ENCODE measurements at places on chromosomes 3 and 15.

GRCh38 chr3:115758076-115758763 lies 134.9 kb downstream of the GAP43 start:
- DNase-seq: no peak

GRCh38 chr3:186094271-186094670 lies 14.6 kb downstream of the ETV5 start:
- DNase-seq: no peak

DNA sequence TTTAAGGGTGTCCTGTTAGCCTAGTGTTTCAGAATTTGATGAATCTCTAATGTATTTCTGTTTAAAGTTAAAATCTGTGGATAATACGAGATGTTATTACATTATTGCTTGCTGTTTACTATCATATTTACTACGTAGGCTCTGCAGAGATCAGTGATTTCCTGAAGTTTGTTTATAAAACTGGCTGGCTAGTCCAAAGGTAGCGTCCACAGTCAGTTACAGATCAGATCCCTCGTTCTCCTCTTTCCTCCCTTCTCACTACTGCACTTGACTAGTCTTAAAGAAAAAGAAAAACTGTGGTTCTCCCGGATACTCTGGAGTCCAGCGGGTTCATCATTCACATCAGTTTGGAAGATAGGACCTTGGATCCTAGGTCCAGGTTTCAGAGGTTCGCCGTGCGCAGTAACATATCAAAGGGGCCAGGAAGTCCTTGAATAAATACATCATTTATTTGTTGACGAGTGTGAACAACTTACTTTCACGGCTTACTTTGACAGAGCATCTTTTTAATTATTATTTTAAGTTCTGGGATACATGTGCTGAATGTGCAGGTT lies 35.9 kb downstream of the ASB7 start:
- DNase-seq: no peak

DNA sequence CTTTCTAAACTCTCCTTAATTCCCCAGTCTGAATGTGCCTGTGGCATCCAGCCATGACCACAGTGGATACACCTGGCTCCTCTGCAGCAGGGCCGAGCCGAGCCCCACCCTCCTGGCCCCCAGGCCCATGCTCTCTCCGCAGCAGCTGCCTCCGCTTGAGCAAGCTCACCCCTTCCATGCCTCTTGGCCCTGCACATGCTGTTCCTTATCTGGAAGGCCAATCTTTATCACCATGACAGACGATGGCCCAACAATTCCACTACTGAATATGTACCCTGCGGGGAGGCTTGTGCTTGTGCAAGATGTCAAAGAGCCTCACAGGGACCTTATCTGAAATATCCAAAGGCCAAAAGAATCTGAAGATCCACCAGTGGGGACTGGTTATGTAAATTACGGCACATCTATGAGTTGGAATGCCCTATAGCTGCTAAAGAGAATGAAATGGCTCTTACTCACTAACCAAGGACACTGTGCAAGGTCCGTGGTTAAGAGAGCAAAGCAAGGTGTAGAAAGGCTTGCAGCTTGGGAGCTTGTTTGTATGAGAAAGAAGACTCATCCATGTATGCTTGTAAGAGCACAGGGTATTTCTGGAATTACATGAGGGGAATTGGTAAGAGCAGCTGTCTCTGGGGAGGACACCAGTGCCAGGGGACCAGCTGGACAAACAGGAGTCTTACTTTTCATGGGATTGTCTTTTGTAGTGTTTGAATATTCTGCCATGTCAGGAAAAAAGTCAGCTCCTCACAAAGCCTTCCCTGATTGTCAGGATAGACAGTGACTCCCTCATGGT lies 55.2 kb downstream of the WNT7A start:
- no peak for DNase-seq

- no peak for DNase-seq
These were observed at the start of gene RYR3 for GRCh38 chr15:33310481-33311311. RYR3 (plus strand) TSS chr15:33310967; CDS start chr15:33311046, 79 bp downstream.

DNA sequence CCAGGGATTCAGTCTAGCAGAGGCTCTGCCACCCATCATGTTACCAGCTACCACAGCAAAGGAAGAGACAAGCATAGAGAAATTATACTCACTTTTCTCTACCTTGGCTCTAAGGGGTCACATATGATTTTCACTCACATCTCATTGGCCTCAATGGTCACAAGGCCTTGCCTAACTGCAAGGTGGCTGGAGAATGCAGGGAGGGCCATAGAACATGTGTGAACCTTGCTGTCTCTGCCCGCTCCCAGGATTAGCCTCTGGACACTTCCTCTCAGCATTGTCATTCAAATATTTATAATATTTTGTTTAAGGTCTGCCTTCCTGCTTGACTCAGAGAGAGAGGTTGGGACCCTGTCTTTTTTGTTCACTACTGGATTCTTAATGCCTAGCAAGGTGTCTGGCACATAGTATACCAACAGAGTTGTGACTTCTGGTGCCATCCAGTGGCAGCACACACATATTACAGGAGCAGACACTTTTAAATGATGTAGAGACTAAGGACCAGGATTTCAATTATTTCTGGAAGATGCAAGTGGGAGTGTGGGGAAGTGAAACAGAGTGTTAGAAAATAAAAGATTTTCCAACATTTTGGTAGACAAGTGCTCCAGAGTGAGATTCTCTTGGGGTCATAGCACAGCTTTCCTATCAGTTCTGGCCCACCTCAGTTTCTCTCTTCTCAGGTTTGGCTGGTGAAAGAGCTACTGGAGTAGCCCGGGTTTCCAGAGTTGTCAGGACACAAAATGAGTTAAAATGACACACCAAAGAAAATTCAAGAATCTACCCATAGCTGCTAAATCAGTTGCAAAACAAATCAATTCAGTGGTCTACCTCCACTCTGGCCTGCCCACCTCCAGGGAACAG lies 119.0 kb upstream of the RASGRP1 start:
- no peak for DNase-seq

- DNase-seq: no peak
These were observed 643 bp downstream of the CDAN1 start for GRCh38 chr15:42736178-42736792.

- DNase-seq: no peak
These were observed 12.5 kb upstream of the FBLN2 start for GRCh38 chr3:13536432-13536831.

DNA sequence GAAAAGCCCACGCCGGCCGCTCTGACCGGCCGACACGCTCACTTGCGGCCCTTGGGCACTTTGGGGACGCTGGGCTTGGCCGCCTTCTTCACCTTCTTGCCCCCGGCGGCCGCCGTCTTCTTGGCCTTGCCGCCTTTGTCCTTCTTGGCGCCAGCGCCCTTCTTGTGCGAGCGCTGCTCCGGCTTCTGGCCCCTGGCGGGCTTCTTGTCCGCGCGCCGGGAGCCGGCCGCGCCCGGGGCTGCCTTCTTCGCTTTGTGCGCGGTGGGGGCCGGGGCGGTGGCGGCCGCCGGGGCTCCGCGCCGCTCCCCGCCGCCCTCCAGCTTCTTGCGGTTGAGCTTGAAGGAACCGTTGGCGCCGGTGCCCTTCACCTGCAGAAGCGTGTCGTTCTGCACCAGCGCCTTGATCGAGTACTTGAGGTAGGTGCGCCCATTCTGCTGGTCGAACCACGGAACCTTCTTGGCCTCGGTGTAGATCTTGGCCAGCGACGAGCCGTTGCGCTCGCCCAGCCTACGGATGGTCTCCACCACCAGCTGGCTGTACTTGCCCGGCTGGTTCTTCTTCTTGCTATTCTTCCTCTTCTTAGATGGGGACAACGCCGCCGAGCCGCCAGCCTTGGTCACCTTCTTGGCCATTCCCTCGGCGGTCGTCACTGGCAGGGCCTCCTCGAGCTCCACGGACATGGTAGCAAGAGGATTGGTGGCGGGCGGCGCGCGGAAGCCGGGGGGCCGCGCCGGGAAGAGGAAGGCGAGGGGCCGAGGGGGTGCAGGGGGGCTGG lies 36.7 kb downstream of the HMCES start:
- DNase-seq: no peak

DNA sequence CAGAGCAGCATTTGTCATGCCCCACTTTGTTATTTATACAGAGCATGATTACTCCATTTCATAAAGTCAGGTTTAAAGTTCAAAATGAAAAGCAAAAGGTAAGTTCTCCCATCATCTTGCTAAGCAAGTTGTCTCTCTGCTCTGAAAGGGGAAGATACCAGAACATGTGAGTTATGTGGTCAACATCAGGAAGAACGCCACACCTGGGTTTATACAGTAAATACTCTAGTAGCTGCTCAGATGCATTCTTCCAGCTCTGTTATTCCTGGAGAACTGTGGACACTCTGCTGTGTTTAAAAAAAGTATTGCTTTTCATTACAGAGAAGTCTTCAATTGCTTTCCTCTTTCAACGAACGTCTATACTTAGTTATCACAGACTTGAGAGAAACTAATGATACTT lies 145.7 kb downstream of the PLCL2 start:
- no peak for DNase-seq

DNA sequence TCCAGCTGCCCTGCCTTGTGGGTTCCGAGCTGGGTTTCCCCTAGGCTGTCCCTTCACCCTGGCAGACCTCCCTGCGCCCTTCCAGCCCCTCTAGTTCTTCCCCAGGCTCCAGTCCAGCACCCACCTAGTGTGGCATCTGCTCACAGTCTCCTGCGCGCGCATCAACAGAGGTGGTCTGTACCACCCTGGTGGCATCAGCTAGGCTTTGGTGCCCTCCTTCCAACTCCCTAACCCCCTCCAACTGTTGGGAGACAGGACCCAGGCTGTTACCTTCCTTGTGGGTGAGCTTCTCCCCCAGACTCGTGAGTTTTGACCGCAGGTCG lies 8.0 kb downstream of the CALML4 start:
- no peak for DNase-seq

GRCh38 chr15:79562403-79562815 lies 130.3 kb downstream of the MINAR1 start:
- DNase-seq: no peak

DNA sequence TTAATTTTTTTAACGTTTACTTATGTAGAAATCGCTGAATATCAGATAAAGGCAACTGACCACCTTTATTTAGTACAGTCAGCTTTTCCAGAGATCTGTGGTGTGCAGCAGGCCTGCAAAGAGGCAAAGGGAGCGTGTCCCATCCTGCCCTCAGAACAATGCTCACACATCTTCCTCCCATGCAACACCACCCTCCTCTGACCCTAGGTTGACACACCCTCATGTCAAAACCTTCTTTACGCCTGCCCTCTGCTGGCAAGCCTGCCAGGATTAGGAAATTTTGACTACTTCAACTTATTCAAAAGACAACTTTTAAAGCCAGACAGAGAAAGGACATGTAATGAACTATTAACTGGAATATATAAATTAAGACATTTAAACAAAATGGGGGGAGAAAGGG lies 513.7 kb downstream of the FOXP1 start:
- no peak for DNase-seq

DNA sequence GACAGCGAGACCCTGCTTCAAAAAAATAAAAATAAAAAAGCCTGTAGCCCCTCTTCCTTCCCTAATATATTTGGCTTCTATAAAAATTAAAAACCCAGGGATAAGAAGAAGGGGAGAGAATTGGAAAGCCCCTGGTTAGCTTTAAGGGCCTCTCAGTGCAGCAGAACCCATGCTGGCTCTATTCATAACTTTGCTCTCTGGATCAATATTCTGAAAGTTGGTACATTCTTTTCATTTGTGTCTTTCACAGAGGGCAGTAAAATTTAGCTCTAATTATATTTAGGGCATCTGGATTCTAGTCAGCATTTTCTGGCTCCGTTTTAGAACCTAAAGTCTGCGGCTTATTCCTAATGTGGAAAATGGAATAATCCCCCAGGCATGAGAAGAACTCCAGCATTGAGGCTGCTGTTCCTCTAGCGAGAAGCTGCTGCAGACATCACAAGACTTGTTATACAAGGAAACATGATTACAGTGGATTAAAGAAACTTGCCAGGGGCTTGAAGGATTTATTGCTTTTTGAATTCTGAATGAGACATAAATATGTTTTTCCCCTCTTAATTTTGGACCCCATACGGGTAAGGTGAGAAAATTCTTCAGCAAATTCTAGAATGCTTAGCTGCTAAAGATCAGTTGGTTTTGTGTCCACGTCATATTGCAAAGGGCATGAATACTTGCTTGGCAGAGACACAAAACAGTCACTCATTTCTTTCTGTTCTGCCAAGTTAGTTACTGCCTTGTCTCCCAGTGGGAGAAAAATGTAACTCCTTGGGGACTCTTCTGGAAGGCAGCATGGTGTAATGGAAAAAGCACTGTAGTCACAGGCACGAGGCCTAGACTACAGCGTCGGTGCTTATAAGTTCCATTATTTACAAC lies 177.7 kb downstream of the VGLL4 start:
- DNase-seq: no peak

- DNase-seq: no peak
These were observed 128.9 kb downstream of the LPP start for GRCh38 chr3:188282871-188283270.

- no peak for DNase-seq
These were observed 24.8 kb upstream of the MBNL1 start for GRCh38 chr3:152243721-152244516.

- no peak for DNase-seq
These were observed 94.8 kb upstream of the FEZF2 start for GRCh38 chr3:62467966-62468722.

DNA sequence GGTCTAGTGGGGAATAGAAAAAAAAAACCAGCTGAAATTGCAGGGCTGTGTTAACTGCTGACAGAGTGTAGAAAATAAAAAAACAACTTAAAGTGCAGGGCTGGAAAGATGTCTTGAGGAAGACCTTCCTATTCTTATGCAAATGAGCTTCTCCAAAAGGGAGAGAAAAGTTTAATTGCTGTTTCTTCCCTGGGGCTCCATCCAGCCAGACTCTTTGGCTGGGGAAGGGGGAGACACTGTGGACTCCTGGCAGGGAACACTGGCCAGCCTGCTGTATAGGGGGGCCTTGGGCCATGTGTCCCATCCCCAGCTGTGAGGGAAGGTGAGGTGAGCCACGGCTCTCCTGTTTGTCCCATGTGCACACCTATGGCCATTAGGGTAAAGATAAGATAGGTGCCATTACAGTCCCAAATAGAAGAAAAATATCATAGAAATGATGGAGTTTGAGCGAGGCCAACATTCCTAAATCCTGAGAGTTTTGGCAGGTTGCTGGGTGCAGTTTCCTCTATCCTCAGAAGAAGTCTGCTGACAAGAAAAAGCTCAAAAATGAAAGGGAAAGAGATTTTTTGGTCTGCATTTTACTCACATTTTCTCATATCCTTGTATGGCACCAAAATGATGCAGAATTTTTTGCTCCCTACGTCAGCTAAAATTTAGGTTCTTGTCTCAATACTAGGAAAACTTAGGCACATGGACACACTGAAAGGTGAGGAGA lies 901.7 kb downstream of the PLOD2 start:
- no peak for DNase-seq

DNA sequence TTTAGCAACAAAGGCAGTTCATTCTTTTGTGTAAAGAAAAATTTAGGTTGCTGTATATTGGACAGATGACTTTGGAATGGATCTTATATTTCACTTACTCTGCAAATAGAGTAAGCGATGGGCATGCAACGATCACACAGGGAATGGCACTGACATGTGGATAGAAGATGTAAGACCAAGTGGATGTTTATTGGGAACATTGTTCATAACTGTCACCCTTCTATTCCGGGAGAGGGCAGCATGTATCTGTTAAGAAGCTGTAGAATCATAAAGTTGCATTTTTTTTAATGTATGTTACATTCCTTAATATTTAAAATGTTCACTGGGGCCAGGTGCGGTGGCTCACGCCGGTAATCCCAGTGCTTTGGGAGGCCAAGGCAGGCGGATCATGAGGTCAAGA lies 41.2 kb downstream of the HPS3 start:
- DNase-seq: no peak

GRCh38 chr15:94834000-94834399 lies 602.6 kb downstream of the MCTP2 start:
- DNase-seq: no peak

- no peak for DNase-seq
These were observed 21.5 kb upstream of the USP3 start for GRCh38 chr15:63482874-63483323.

GRCh38 chr3:194705227-194705626 lies 19.5 kb downstream of the FAM43A start:
- DNase-seq: no peak

GRCh38 chr15:51861557-51862359 lies 32.3 kb downstream of the TMOD3 start:
- DNase-seq: no peak

Measured in GM12864 (cell line).